ENCODE measurements at places on chromosomes 11 and 22.

GRCh38 chr11:16935518-16936302 is 78.5 kb downstream of the PLEKHA7 start:
- peak; percentile 44 for DNase-seq

GRCh38 chr22:42895541-42895981 is 38.5 kb upstream of the ARFGAP3 start:
- no peak for DNase-seq

GRCh38 chr11:7603031-7603781 is 70.1 kb downstream of the CYB5R2 start:
- DNase-seq = no peak

DNA sequence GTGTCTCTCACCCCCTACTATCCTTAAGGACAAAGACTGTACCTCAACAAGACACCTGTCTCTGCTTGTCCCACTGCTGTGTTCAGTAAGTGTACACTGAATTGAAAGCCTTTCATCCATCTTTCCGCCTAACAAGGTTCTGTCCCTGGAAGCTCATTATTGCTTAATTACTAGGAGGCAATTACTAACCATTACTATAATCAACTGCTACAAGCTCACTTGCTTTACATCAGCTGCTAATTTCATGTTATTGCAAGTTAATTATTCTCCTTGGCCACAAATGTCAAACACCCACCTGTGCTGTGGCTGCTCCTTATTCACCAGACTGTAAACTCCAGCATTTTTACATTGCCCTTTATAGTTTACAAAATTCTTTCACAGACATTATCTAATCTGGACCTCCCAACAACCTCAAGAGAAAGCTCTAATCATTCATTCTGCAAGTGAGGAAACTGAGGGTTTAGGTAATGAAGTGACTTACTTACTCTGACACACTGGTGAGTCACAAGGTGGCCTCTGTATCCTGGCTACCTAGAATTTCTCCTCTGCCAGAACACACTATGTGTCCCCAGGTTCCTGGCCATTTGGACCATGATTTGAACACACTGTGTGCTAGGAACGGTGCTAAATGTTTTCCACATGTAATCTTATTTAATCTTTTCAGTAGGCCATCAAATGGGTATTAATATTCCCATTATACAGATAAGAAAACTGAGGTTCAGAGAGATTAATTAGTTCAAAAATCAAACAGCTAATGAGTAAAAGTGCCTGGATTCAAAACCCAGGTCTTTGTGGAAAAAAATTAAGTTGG is 66.7 kb downstream of the RAB30 start:
- DNase-seq = peak; percentile 86

GRCh38 chr11:96303064-96303463 is 39.9 kb downstream of the MAML2 start:
- DNase-seq = no peak

- peak; percentile 75 for DNase-seq
Measured at GRCh38 chr11:117876341-117877119, at the start of gene FXYD6. TSS of gene FXYD6 (minus strand) at chr11:117876658. CDS start at chr11:117842776, 33,882 bp downstream.

- no peak for DNase-seq
Measured at GRCh38 chr22:31089160-31090100, 8.3 kb downstream of the SMTN start.

DNA sequence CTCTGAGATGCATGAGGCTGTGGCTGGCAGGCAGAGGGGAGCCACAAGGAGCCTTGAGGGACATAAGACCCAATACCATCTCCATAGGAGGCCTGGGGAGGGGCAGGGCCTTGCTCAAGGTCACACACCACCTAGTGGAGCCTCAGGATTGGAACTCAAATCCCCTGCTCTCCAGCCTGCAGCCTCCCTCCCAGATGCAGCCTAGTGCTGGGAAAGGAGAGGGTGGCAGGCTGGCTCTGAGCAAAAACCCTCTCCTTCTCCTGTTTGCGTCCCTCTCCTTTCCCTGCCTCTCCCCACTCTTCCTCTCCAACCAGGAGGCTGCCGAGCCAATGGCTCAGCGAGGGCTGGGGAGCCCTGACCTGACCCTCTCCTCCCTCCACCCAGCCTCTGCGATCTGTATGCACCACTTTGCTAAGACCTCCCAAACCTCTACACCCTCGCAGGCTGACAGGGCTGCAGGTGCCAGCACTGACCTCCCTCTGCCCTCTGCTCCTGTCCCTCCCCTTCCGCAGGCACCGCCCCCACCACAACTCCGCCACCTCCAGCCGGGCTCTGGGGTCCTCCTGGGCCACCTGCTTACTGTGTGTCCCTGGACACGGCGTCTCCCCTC is 14.7 kb downstream of the IGLL1 start:
- no peak for DNase-seq

- DNase-seq = no peak
Measured at GRCh38 chr11:127491589-127491988, 491.0 kb upstream of the KIRREL3 start.

- DNase-seq = no peak
Measured at GRCh38 chr11:93274851-93275250, 55.7 kb upstream of the DEUP1 start.

- DNase-seq = no peak
Measured at GRCh38 chr22:36052505-36052941, 23.9 kb upstream of the RBFOX2 start.

GRCh38 chr11:126413843-126414405 is 58.4 kb downstream of the ST3GAL4 start:
- no peak for DNase-seq

DNA sequence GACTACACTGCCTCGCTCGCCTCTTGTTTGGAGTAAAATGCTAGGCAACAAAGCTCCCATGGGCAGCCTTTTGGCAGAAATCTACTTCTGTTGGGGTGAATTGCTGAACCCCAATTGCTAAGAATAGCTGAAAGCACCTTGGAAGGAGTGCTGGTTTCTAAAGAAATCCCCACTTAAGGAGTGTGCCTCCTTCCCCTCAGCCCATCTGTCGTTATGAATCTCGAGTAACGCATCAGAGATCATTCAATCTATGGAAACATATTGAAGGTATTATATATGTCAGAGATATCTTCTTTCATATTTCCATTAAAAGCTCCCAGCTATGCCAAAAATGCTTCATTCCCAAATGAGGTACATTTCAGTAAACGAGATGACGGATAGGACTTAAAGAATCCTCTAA is 229.6 kb upstream of the BLID start:
- DNase-seq = no peak

- DNase-seq = no peak
Measured at GRCh38 chr11:134676516-134677287, 264.7 kb upstream of the B3GAT1 start.

GRCh38 chr11:119206511-119207414 is 624 bp downstream of the CBL start:
- DNase-seq = no peak

DNA sequence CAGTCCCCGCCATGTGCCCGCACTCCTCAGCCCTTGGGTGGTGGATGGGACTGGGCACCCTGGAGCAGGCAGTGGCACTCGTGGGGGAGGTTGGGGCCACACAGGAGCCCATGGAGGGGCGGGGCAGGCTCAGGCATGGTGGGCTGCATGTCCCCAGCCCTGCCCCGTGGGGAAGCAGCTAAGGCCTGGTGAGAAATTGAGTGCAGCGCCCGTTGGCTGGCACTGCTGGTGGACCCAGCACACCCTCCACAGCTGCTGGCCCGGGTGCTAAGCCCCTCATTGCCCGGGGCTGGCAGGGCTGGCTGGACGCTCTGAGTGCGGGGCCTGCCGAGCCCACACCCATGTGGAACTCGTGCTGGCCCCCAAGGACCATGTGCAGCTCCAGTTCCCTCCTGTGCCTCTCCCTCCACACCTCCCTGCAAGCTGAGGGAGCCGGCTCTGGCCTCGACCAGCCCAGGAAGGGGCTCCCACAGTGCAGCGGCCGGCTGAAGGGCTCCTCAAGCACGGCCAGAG is 16.1 kb downstream of the OR5B3 start:
- DNase-seq = no peak

GRCh38 chr22:44204739-44205515 is 24.2 kb downstream of the PARVG start:
- DNase-seq = no peak

- no peak for DNase-seq
Measured at GRCh38 chr11:111502611-111503010, 9.6 kb downstream of the BTG4 start.

GRCh38 chr22:23846081-23846469 is 7.3 kb upstream of the DERL3 start:
- DNase-seq = no peak

DNA sequence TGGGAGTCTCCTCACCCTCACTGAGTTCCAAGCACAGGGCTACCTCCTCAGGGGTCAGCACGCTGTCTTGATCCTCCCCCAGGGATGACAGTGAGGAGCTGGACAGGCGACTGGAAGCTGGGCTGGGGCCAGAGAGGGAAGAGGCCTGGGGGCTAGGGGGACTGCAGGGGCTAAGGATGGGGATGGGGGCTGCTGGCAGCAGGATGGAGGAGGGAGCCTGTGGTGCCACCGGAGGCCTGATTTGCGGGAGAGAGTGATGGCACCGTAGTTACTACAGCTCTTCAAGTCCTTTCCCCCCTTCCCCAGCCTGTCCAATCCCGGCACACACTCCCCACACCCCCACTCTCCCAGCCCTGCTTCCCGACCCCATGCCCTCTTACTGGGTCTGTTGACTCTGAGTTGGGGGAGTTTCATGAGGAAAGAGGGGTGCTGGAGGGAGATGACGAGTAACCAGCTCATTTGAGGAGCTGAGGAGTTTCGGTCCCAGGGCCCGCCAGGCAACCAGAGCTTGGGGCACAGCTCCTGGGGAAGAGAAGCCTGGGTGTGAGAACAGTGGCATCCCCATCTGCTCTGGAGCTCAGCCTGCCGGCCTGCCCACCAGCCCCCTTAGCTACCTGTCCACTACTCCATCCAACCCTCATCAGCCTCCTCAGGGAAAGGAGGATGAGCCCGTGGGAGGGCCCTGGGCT is 10.5 kb downstream of the ROBO4 start:
- DNase-seq = no peak

DNA sequence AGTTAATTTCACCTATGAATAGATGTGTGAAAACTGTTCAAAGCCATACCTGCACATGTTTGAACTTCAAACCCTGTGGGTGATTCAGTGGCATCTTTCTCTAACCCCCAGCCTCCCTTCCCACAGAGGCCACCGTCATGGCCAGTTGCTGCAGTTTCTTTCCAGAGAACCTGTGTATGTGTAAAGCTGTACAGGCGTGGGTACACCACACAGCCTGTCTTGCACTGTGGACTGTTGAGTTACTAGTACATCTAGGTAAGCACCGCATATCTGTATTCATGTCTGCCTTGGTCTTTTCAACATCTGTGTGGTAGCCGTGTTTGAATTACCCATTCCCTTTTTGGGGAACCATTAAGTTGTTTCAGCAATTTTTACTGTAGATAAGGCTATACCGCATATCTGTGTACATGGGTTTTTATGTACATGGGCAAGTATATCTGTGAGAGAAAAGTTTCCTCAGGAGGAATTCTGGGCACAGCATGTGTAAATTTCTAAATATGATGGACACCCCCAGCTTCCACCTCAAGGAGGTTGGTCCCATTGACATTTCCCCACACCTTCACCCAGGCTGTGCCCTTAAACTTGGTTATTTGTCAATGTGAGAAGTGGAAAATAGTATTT is 13.9 kb downstream of the NEAT1 start:
- no peak for DNase-seq

DNA sequence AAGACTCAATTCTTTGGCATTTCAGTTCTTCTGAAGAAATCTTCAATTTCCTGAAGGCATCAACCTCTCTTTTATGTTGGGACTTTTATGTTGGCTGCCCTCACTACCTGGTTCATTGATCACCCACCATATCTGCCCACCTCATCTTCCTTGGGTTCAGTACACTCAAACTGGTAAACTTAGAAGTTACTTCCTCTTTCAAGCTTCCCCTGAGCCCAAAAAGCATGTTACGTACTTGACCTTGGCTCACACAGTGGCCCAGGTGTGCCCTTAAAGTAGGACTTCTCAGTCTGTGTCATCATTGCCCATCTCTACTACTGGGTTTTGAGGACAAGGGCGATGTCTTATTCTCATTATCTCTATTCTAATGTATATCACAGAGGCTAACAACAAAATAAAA is 86.1 kb downstream of the GRIA4 start:
- no peak for DNase-seq

- DNase-seq = no peak
Measured at GRCh38 chr11:106959800-106960199, 58.5 kb downstream of the GUCY1A2 start.

DNA sequence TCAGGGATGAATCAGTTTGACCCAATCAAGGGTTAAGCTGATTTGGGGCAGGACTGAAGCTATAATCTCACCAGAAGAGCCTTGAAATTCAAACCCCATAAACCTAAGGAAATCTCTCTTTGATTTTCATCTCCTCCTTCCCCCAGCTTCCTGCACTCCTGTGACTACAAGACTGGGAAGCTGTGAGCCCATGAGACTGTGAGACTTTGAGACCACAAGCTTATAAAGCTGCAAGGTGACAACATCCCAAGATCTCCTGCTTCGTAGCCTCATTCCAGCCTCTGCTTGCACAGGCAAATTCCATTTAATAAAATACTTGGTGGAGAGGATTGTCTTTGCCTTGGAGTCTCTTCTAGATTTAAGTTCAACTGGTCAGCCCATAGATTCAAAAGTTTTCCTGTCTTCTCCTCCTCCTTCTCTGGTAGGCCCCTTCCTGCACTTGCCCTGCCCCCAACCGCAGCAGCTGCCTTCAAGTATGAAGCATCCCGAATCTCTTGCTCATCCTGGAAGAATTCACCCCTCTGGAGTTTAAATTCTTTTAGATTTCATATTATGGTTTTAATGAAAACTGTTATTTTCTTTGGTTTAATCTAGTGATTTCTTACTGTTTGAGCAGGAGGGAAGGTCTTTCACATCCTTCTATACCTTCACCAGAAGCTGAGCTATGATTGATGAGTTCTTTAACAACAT is 42.1 kb downstream of the PAMR1 start:
- DNase-seq = no peak

DNA sequence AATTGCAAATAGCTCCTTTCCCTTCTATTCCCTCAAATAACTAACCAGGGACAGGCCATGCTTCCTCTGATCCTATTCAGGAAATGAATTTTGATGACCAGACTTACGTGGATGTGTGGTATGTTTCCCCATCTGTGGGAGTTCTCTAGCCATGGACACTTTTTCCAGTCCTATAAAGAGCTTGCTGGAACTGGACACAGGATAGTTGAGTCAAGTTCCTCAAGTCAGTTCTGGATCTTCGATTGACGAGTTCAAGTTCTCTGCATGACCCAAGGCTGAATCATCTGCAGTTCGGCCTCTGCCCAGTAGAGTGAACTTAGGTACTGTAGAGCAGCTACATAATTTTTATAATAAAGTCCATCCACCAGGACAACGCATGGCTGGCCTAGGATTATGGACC is 52.7 kb upstream of the CCND1 start:
- no peak for DNase-seq

GRCh38 chr11:66617155-66617834 is 865 bp downstream of the RBM14 start:
- no peak for DNase-seq

DNA sequence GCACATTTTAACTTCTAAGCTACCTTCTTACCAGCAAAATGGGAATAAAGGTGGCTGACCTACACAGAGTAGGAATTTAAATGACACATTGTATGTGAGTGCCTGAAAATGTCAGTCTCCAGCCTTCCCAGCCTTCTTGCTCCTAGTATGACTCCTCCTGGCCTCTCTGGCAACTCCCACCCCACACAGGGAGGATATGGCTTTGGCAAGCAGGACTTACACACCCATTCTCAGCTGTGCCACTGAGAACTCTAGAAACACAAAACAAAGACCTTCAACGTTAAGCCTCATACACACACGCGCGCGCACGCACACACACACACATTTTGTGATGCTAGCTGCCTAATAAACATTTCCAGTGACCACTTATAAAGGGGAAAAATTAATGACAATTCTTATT is 65.8 kb downstream of the PACSIN2 start:
- DNase-seq = no peak

GRCh38 chr22:20654343-20655208 is 119.3 kb upstream of the SERPIND1 start:
- no peak for DNase-seq

GRCh38 chr11:86978756-86979608 is 23.8 kb upstream of the FZD4 start:
- DNase-seq = peak; percentile 30
